ENCODE measurements at places on chromosomes 11 and 22.
A peak's percentile ranks its signal among the peaks of the same experiment; 100 is the strongest.

DNA sequence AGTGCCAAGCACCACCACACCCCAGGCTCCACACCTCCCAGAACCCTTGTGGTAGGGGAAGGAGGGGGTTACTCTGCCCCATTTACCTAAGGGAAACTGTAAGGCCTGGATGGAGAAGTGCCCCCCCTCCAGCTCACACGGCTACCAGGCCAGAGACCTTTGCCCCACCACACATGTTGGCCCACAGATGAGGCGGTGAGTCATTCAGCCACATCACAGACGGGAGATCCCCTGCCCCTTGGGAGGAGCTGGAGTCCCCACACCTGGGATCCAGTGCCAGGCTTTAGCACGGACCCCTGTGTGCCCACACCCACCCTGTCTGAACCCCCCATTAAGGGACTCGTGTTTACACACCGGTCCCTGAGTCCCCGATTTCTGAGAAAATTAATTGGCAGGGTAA lies 24.9 kb downstream of the CDKN1C start:
- no peak for DNase-seq

GRCh38 chr22:47850644-47851151 lies 1088.2 kb downstream of the TBC1D22A start:
- DNase-seq = peak; percentile 23

- DNase-seq = peak; percentile 88
Observed at GRCh38 chr22:31292236-31292989, at the start of gene PIK3IP1. Gene PIK3IP1, minus strand, starts transcription at chr22:31292488. Its CDS starts 144 bp downstream, at chr22:31292344.

DNA sequence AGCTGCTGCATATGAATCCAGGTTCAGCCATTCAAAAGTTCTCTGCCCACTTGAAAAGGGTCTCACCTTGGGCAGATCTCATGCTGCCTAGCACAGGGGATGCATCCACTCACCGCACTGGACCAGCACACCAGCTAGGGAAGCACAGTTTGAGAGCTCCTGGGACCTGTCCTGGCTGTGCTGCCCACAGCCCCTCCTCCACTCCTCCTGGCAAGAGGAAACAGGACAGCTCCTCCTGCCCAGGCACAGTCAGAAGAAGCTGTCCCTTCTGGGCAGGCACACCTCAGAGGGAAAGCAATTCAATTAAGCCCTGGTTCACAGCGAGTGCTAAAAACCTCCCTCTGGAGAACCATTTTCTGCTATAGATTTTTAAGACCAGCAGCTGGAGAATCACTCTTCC lies 146.7 kb downstream of the ST3GAL4 start:
- no peak for DNase-seq

GRCh38 chr11:56848141-56848809 lies 99.8 kb upstream of the OR9G4 start:
- DNase-seq = no peak

- DNase-seq = peak; percentile 71
Observed at GRCh38 chr11:125164422-125165110, at the start of gene PKNOX2. Gene PKNOX2, plus strand, starts transcription at chr11:125164751. Its CDS starts 186,555 bp downstream, at chr11:125351306.

GRCh38 chr11:19349340-19350025 lies 108.7 kb upstream of the E2F8 start:
- no peak for DNase-seq

DNA sequence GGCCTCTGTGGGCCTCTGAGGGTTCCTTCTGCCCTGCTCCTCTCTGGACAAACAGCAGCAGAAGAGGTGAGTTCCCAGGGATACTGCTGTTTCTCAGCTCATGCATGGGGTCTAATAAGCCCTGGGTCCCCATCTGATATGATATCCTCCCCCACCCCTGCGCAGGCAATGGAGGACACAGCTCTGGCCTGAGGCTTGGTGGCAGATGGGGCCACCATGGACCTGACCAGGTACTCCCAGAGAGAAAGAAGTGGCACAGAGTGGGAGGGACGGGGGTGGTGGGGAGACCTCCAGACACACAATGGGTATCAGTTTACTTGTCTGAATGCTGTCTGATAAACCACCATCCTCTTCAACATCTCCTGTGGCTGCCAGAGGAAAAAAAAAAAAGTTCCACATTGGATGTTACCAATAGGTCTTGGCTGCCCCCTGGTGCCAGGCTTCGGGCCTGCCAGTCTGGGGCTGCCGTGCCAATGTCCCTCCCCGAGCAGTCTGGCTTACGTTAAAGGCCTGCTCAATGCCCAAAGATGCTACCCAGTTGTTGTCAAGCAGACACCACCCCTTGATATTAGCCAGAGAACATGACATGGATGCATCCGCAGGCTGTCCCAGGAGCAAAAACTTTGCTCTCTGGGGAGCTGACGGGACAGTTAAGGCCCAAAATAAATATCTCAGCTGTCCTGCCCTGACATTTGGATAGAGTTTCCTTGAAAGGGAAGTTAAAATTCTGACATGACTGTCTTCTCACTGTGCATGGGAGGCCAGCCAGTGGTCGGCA lies 27.9 kb upstream of the ABCC8 start:
- DNase-seq = peak; percentile 65

GRCh38 chr11:13668957-13669521 lies 571 bp downstream of the FAR1 start:
- DNase-seq = peak; percentile 39

DNA sequence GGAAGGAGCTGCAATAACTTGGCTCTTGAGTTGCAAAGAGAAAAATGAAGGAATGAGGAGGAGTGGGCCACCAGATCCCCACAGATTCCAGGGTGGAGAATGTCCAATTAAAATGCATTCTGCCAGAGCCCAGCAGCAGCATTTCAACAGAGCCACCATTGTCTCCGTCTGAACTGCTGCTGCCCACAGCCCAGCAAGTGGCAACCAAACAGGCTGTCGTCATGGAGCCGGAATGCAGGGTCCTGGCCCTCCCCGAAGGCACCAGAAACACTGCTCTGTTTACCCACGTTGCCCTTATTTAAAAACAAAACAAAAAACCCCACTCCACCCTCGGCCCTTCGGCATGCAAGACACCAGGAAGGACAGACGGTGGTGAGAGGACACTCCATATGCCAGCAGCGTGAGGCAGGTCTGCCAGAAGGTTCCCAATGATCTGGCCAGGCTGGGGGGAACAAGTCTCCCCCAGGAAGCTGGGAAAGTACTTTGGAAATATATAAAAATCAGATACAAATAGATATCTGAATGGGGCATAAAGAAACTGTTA lies 32.5 kb downstream of the PLEKHA7 start:
- no peak for DNase-seq

- no peak for DNase-seq
Observed at GRCh38 chr11:69263736-69264052, 30.3 kb upstream of the MYEOV start.

- no peak for DNase-seq
Observed at GRCh38 chr11:31806186-31806927, 4.8 kb downstream of the PAX6 start.

GRCh38 chr22:24148266-24149197 lies 32.8 kb upstream of the SUSD2 start:
- no peak for DNase-seq

All from stimulated activated effector memory CD8-positive, alpha-beta T cell treated with anti-CD3 and anti-CD28 coated beads, Interleukin-12 subunit alpha, Interleukin-12 subunit beta, amount 100 ng/mL, for 72 hours (primary cell).